ENCODE measurements at places on chromosomes 12 and 14.

DNA sequence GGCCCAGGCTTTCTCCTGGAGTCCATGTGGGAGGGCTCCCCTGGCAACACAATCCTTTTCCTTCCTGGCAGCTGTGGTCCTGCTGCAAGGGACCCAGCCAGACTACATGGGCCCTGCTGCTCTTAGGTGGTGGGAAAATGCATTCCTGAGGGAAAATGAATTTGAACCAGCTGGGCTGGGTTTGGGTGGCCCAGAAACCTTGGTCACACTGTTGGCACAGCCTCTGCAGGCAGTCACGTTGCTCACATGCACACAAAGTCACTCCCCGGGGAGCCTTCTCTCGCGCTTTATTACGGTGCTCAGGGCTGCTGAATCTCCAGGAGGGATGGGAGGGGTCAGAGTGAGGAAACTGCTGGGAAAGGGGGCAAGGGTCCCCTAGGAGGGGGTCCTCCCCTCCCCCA, 17.2 kb downstream of the PLEKHG3 start:
- no peak for DNase-seq

DNA sequence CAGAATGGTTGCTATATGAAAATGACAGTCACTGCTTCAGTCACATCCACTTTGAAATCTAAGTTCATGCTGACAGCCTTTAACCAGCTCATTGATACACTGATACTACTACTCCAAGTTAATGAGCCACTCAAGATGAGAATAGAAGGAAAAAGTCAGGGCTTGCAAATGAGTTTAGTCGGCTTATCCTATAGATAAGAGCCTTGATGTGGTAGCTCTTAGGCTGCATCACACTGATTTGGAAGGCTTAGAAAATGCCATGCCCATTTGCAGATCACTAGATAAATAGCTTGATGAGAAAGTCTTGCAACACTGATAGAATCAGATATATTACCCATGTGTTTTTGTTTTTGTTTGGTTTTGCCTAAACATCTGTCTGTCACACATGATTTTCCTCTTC, 251.4 kb upstream of the ATXN7L3B start:
- DNase-seq = no peak

DNA sequence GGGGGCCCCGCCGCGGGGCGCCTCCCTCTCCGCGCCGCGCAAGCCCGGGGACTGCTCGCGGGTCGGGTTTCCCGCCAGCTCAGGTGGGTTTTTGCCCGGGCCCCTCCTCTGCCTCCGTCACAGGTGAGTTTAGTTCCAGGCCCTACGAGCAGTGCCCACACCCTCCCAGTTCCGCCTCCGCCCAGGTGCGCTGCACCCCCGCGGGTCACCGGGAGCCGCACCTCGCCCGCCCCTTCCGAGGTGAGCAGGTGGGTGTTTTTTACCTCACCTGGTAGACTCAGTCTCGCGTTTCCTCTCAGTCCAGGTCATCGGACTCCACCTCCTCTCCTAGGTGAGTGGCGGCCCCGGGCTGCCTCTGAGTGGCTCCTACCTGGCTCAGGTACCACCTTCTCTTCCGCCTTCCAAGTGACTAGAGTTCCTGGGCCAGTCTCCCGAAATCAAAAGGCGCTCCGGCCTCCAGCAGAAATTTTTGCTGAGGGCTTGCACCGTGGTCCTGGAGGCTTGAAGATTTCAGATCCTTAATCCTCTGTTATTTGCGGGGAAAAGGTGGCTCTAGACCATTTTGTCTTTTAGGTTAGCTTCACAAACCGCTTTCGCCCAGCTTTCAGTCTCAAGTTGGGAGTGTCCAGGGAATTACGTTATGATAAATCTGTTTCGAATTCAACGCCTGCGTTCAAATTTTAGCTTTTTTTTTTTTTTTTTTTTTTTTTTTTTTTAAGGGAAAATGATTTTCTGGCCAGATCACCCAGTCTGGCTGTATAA, at the start of gene TMEM30B:
TMEM30B (minus strand) TSS at position 153 of the 762 bp plus-strand sequence. CDS start 191 bp downstream, outside the sequence.
- DNase-seq = no peak

GRCh38 chr12:102776041-102776440, 141.0 kb downstream of the PAH start:
- no peak for DNase-seq

DNA sequence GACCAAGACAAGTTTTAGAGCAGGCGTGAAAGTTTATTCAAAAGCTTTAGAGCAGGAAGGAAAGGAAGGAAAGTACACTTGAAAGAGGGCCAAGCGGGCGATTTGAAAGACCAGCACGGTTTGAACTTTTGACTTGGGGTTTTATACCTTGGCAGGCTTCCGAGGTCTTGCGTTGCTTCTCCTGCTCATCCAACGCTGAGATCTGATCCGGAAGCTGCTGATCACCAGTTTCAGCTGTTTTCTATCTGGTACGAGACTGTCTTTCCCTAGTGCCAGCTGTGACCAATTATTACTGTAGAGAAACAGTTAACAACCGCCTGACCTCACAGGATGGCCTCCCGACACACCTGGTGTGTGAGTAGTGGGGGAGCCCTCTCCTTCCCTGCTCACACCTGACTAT, 20.6 kb upstream of the SNRPF start:
- no peak for DNase-seq

DNA sequence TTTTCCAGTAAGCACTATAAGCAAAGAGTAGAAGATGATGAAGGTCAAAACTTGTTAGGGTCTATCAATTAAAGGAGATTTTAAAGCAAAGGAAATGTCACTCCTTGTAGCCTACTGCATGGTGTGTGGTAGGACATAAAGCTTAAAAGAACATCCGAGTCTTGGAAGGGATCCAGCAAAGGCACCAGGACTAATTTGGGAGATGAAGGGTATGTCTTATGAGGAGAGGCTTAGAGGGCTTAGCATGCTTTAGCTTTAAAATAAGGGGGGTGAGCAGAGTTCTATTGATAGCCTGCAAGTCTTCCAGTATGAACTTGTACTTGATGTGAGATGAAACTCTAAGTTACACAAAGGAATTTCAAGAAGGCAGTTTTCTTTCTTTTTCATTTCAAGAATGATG, 11.8 kb upstream of the MYBPC1 start:
- no peak for DNase-seq

DNA sequence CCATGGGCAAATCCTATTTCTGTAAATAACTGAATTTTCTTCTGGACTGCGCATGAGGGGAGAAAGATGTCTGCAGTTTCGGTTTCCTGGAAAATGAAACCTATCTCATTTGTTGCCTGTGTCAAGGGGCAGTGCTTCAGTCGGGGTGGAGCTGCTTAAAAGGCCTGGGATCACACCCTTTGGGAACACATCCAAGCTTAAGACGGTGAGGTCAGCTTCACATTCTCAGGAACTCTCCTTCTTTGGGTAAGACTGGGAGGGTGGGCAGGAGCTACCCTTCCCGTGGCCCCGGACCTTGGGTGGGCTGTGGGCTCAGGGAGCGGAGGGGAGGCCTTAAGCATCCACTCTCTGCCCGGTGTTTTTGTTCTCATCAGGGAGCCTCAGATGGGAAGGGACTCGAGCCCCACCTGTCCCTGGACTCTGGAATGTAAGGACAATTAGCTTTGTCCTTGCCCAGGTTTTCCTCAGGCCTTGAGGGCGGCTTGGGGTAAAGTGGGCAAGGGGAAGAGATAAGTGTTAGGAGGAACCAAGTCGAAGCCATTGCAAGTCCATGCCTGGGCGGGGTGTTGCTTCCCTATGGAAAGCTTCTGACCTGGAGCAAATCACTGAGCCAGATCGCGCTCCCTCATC, at the start of gene IFI27:
IFI27 (plus strand) TSS at position 185 of the 630 bp plus-strand sequence.
- DNase-seq = no peak

DNA sequence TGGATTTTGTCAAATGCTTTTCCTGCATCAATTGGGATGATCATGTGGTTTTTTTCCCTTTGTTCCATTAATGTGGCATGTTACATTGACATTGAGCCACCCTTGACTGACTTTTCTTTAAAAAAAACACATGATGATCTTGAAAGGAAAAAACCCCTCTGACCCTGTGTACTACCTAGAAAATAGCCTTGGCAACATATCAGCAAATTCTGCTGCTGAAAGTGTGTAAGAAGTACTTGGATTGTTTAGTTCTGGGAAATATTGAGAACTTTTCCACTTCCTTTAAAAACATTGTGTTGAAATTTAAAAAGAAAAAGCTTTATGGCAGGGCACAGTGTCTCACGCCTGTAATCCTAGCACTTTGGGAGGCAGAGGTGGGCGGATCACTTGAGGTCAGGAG, 20.7 kb downstream of the ACACB start:
- peak; percentile 62 for DNase-seq

DNA sequence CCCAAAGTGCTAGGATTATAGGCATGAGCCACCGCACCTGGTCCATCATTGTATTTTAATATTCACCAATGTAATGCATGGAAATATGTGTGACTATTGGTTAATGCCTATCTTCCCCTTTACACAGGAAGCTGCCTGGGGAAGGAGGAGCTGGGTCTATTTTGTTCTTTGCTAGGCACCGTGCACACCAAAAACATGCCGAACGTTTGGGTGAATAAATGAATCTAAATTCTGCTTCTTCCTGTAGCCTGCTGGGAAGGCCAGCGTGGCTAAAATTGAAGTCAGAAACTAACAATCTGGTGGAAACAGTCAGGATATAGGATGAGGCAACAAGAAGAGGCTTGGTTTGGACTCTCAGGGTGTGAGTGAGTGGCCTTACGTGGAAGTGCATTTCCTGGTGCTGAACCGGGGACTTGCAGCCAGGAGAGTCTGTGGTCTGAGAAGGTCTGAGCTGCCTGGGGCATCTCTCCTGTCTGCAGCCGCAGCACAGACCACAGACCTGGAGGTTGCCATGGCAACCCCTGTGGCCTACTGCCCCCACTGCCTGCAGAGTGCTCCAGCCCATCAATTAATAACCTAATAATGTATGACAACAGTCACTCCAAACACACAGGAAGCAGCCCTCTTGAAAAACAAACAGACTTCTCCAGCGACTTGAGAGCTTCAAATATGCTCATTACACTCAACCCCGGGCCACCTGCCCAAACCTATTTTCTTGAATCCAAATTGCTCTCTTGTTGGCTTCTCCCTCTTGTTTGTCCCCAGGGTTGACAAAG, 5.5 kb upstream of the GPR68 start:
- peak; percentile 61 for DNase-seq

GRCh38 chr12:57775563-57776246, 3.3 kb downstream of the EEF1AKMT3 start:
- peak; percentile 91 for DNase-seq

GRCh38 chr14:73743431-73743931, 29.3 kb upstream of the PNMA1 start:
- peak; percentile 65 for DNase-seq

DNA sequence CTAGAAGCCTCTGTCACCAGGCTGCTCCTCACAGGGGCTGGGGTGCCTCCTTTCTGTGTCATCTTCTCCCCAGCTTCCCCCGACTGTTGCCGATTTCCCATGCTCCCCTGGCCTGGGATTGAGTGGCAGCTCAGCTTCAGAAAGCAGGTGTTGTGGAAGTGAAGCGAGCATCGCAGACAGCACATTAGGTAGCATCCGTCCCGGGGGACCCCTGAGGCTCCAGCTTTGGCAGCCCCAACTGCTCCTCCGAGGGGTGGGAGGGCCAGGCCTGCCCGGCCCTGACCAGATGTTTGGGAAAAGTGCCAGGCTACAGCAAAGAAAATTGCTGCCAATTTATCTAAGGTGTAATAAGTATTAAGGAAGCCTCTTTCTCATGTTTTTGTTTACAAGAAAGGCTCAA, 1045.6 kb downstream of the BCL11B start:
- no peak for DNase-seq
